ENCODE measurements at places on chromosomes 12 and 14.

DNA sequence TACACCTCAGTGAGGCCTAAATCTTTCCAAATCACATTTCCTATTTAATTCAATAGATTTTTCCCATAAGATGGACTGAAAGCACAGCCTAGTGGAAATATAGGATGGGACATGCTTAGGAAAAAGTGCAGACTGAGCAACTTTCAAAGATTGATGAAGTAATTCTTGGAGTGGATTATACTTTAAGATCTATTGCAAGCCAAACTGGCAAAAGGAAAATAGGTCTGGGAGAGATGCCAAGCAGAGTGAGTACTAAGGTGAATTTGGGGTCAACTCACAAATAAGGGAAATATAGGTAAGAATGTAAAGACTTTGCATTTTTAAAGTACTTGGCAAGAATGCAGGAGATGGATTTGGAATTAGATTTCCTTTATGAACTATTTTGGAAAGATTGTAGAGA lies 170.2 kb upstream of the FOXG1 start:
- DNase-seq = no peak

DNA sequence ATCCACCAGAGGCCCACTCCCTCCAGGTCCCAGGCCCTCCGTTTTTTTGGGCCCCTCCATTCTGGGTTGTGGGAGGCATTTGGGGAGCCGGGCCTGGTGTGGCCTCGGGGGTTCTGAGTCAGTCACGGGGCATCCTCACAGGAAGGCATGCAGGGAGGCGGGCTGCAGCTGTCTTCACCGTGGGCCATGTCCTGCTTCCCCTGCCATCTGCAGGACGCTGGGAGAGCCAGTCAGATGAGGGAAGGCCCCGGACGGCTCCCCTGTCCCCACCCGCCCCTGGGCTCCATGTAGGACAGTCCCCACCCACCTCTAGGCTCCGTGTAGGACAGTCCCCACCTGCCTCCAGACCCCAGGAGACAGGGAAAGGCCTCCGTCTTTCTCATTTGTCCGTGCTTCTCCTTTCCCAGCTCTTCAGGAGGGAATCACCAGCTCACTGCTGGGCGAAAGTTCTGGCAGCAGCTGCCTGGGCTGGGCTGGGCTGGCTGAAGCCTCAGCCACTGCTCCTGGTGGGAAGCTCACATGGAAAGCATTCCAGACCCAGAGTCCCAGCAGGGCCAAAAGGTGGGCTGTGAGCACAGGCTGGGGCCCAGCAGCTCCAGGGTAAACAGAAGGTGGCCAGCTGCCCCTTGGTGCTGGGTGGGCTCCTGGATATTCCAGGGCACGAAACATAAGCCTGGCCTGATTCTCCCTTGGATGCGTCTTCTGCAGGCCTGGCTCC lies 217.8 kb downstream of the KIF26A start:
- DNase-seq = no peak

DNA sequence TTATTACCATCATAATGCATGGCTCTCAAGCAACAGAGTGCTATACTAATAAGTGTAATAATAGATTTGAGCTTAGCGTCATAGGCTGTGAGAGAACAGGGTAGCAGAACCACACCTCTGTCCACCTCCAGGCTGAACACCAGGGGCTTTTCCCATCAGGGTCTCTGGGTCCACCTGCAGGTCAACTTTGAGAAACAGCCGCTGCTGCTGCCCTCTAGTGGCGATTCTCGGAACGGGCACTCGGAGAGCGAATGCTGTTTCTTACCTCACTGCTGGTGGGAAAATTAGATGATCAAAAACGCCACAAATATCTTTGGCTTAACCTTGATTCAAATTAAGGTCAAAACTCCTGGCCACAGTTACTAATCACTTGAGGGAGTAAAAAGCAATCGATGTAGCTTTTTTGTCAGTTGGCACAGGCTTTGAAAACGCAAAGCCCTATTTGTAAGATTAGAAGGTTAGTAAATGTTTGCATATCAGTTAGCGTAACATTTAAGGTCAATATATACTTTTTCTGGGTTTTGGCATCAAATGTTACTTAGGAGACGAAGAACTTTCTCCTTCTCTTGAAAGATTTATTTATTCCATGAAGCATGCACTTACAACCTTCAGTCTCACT lies 127.9 kb upstream of the TMEM132D start:
- peak; percentile 64 for DNase-seq

DNA sequence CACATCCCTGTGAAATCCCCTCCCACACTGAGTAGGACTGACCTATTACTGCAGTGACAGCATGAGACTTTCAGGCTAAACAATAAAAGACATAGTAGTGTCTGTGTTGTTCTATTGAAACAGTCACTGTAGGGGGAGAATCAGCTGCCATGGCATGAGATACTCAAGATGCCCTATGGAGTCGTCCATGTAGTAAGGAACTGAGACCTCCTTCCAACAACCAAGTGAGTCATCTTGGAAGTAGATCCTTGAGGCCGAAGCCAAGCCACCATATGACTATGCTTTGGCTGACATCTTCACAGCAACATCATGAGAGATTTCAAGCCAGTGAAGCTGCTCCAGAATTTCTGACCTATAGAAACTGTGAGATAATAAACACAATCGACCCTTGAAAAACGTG lies 12.1 kb upstream of the LRP6 start:
- DNase-seq = no peak

DNA sequence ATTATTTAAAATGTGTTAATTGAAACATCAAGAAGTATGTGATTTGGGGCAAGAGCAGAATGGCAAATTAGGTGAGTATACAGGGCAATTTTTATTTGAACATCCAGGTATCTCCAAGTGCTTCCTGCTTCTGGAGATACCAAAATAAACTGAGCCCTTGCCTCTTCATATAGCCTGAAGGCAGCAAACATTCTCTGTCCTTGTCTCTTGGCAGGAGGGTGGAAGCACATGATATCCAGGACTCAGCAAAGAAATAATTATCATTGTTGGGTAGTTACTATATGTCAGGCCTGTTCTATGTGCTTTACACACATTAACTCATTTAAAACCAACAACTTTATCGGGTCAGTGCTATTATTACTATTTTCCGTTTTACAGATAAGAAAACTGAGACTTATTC lies 12.5 kb downstream of the LIN7A start:
- no peak for DNase-seq

GRCh38 chr14:26199590-26200370 lies 398.1 kb downstream of the NOVA1 start:
- peak; percentile 17 for DNase-seq

DNA sequence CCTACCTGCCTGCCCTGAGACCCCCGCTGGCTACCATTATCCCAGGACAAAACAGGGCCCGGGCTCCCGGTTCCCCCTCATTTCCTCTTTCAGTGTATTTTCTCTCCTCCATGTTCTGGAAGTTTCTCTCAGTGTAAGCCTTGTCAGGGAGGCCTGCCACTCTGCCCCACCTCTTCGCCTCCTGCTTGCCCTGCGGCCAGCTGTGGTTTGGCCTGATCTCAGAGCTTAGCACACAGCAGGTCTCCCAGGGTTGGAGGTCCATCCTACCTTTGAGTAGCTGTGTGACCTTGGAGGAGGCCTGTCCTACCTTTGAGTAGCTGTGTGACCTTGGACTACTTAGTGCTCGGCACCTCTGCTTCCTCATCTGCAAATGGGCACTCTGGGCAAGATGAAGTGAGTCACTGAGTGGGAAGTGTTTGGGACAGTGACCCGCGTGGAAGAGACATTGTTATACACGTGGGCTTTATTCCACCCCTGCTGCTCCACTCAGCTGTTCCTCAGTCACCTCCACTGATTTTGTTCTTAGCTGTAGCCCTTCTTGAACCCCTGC lies 212.7 kb downstream of the ZFP36L1 start:
- no peak for DNase-seq

DNA sequence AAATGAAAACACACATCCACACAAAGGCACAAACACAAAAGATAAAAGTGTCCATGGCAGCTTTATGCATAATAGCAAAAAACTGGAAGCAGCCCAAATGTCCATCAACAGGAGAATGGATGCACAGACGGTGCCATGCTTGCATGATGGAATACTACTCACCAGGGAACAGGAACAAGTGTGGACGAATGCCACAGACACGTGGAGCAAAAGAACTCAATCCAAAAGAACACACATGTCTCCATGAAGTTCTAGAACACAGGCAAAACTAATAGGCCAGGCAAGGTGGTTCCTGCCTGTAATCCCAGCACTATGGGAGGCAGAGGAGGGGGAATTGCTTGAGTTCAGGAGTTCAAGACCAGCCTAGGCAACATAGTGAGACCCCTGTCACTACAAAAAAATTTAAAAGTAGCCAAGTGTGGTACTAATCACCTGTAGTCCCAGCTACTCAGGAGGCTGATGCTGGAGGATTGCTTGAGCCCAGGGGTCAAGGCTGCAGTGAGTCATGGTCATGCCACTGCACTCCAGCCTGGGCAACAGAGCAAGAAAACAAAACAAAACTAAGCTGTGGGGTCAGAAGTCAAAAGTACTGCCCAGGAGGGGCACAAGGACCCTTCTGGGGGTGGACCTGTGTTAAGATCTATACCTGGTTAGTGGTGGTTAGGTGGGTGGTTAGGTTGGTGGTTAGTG lies 7.3 kb upstream of the TMEM119 start:
- no peak for DNase-seq

- DNase-seq = peak; percentile 97
Observed at GRCh38 chr14:45083976-45084722, at the start of gene PRPF39. PRPF39 (plus strand) TSS chr14:45084116; CDS start chr14:45095240, 11,124 bp downstream.

- no peak for DNase-seq
Observed at GRCh38 chr12:110998165-110998564, 77.8 kb upstream of the MYL2 start.

DNA sequence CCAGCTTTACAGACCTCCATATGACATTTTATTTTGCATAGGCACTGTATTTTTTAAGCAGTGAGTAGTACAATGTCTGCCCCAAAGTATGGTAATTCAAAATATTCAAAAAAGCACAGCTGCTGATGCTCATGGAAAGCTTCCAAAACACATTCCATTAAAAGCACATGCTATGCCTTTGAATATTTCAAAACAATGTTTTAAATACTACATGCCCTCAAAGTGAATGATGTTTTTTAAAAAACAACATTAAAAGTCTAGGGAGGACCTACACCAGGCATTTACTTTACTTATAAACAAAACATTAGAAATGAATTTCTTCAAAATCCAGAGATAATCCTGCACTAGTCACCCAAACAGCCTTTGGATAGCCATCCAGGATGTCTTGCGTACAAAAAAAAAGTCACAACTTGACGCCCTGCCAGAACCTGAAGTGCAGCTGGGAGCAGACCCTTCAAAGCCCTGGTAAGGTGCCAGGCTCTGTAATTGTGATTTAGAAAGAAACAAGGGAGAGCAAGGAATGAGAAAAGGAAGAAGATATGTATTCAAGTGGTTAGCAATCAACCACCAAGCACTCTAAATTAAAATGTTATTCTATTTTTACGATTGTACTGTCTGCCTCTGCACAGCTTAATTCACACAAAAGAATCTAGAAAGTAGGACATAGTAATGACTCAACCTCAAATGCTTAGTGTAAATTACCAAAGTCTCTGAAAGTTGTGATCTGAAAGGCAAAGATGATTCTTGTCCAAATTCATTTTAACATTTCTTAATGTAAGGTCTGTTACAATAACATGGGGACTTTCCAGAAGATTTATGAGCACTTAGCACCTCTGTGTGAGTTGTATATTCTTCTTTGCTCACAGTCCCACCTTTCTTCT lies 31.9 kb downstream of the CEP83 start:
- peak; percentile 47 for DNase-seq

- peak; percentile 74 for DNase-seq
Observed at GRCh38 chr14:61889914-61890351, 127.7 kb downstream of the SNAPC1 start.

- peak; percentile 16 for DNase-seq
Observed at GRCh38 chr14:98244966-98245569, 1026.9 kb downstream of the BCL11B start.

DNA sequence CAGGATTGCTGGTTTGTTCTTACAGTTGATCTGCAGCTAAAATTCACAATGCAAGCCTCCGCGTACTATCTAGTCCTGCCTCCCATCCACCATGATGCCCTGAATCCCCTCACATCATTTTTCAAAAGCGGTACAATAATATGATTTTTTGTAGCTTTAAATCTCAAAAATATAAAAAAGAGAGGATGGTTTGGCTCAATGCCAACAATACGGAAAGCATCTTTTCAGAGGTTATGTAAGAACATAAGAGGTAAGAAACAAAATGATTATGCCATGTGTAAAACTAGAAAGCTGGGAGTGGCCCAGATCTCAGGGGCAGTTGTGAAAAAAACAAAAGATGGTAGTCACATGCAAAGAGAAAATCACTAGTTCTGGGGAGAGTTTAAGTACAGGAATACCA lies 24.0 kb upstream of the ZDHHC17 start:
- no peak for DNase-seq

DNA sequence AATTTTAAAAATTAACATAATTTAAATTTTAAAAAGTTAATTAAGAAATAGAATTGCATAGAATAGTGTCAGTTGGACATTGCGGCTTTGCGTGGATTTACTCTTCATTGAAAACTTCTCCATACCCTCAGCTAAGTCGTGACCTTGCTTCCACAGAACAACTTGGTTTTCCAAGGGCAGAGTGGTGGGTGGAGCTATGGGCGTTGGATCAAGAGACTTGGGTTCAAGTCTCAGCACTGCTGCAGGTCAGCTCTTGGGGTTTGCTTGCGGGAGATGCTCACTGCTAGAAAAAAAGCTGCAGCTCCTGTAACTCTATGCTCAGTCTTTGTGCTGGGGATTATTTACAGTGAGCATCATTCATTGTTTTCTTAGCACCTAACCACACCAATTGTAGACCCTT lies 133.7 kb downstream of the PRIMA1 start:
- no peak for DNase-seq

GRCh38 chr12:112163056-112163455 lies 37.7 kb downstream of the TRAFD1 start:
- no peak for DNase-seq

All from activated CD4-positive, alpha-beta T cell treated with anti-CD3 and anti-CD28 coated beads, Interleukin-10, Interleukin-2, amounts not matched to agents 100 ng/mL and 50 ng/mL, durations not matched to agents 16 hours and 8 hours (primary cell).